Epithelial cell of prostate (primary cell): ENCODE measurements at places on chromosomes 13 and 19.

GRCh38 chr19:5001615-5002014 lies 32.7 kb downstream of the KDM4B start:
- DNase-seq, result no peak

- DNase-seq, result no peak
Observed at GRCh38 chr19:39132344-39132969, 6.9 kb downstream of the PAK4 start.

GRCh38 chr19:1592024-1592754 lies 476 bp downstream of the MBD3 start:
- DNase-seq, result peak; percentile 24

GRCh38 chr19:48819366-48819816 lies 8.6 kb upstream of the BCAT2 start:
- DNase-seq, result peak; percentile 73

GRCh38 chr19:57664269-57665127 lies 4.2 kb upstream of the ZSCAN4 start:
- no peak for DNase-seq

DNA sequence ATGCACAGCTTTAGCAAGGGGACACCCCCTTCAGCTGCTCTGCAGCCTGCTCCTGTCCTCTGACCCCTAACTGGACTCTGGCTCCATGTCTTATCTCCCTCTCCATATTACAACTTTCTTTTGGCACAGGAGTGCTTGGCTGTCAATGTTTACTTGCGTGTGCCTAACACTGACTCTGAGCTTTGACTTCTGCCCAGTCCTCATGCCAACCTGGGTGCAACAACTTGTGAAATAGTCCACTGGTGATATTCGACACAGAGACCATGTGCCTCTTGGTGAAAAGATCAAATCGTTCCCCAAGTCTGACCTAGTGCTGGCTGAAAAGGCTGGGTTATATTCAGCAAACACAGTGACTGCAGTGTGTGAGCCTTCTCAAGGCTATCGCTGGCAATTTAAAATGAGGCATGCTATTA lies 34.1 kb upstream of the KLF12 start:
- no peak for DNase-seq

DNA sequence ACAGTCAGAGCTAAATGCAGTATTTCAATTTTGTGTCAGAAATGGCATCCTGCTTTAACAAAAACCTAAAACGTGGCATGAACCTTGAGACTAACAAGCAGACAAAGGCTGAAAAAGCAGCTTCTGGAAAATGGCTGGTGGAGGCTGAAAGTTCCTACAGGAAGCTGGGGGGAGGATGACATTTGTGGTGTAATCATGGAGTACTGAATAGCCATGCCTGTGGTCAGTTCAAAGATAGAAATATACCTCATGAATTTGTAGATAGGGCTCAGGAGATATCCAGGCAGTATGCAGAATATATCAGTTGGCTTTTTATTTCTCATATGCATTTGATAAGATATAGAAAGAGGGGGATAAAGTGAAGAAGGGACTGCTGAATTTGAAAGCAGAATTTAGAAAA lies 181.7 kb downstream of the UQCRFS1 start:
- DNase-seq, result no peak
